ENCODE measurements at places on chromosomes 3 and 15.
A peak's percentile ranks its signal among the peaks of the same experiment; 100 is the strongest.

DNA sequence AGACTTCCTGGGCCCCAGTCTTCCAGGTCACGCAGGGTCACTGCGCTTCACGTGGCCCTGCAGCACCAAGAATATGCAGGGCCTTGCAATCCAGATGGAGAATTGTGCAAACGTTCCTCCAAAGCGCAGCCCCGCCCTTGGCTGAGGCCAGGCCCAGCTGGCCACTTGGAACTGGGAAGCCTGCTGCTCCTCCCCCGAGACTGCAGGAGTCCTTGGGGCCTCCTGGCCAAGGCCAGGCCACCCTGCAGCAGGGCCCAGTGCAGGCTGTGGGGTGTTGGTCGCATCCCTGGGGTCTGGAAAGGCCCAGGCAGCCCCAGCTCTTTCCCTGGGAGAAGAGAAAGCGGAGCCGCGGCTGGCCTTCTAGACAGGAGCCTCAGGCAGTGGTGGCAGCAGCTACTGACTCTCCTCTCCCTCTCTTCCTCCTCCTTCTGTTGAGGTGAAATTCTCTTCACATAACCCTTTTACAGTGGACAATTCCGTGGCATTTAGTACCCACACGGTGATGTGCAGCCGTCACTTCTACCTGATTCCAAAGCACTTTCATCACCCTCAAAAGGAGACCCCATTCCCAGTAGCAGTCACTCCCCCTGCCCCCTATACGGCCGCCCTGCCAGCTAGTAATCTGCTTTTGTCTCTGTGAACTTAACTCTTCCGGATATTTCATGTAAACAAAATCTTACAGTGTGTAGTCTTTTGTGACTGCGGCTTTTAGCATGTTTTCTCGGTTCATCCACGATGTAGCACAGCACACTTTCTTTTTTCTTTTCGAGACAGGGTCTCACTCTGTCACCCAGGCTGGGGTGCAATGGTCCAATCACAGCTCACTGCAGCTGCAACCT, 103.9 kb downstream of the TMEM266 start:
- no peak for DNase-seq

GRCh38 chr3:142180761-142181362, 31.5 kb upstream of the TFDP2 start:
- no peak for DNase-seq

- DNase-seq: no peak
Observed at GRCh38 chr15:31609258-31609681, 282.6 kb downstream of the KLF13 start.

DNA sequence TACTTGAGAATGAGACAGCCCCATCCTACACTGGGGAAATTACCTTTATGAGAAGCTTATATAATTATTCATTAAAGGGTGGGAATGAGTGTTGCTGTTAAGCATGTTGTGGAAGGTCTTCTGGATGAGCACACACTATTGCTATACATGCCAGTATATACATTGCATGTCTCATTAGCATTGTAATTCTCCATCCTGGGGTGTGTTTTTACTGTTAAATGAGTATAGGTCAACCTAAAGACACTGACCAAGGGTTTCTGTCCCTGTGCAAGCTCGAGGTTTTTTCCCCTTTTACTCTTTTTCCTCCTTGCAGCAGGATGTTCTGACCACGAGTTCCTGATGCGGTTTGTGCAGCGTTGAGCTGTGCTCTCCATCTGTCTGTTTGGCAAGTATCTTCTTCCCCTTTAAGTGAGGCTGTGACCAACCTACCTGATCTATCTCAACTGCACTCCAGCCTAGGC, 7.2 kb upstream of the IVD start:
- DNase-seq: no peak

DNA sequence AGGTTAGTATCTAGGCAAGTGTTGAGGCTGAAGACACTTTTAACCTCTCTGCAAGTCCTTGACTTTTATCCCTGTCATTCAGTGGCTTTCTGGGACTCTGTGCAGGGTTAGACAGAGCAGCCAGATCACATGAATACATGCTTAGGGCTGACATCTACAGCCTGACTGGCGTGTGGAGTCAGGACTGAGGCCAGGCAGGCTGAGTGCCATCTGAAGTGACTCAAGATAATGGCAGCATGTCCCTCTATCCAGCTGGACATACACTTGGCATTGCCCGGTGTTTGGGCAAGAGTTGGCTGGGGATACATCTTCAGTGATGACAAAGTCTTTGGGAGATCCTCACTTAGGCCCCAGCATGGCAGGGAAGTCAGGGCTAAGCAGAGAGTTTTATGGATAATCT, 22.4 kb downstream of the DUOX2 start:
- DNase-seq: no peak

DNA sequence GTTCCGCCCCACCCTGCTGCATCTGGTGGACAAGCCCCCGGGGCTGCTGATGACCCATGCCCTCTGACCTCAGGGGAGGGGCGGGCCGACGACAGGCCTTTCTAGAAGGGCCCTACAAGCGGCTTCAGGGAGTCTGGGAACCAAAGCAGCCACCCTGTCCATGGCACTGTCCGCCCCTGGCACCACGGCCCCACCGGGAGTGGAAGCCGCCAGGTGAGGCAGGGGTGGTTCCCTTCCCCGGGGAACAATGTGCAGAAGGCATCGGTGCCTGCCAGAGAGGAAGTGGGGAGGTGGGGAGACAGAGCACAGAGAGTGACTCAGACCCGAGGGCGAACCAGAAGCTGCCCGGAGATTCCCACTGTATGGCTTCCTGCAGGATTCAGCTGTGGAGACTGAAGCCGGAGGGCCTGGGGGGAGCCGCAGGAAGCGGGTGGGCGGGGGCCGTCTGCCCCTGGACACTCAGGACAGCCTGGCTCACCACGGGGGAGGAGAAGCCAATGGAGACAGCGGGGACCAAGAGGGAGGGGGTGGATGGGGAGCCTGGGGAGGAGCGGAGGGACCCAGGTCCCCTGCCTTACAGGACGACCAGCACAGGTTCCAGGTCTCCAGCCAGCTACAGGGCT, 134.0 kb downstream of the TPRA1 start:
- no peak for DNase-seq

GRCh38 chr3:99670556-99670950, 32.2 kb downstream of the COL8A1 start:
- no peak for DNase-seq

- DNase-seq: no peak
Observed at GRCh38 chr15:34373951-34374350, 7.0 kb upstream of the LPCAT4 start.

DNA sequence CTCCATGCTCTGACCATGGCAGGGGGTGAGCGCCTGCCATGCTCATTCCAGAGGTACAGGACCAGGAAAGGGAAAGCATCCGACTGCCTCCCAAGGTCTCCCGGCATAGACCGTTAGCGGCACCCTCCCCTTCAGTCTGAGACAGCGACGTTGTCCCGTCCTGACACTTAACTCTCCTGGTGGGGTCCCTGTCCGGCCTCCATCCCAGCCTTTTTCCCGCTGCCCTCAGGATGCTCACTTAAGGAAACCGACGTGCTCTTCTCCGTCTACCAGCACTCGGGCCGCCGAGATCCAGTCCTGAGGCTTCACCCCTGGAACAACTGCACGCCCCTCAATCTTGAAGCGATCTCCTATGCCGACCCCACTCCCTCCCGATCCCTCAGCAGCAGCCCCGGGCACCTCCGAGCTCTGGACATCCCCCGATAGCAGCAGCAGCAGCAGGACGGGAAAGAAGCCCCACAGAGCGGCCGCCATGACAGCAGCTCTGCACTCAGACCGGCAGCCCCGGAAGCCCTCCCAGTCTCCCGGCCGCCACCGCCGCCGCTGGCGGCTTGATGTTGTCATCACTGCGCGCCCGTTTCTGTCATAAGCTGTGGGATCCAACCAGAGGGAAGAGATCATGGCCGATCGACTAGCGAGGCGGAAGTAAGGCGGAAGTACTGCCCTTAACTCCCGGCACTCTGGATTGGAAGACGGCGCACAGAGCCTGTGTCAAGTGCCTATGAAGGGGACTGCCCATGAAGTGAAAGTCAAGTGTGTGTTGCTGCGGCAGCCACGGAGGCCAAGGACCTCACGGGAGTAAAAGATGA, at the start of the genes EMC7 and PGBD4:
Gene EMC7, minus strand, starts transcription at position 497 of the 809 bp plus-strand sequence. Its CDS starts 23 bp downstream, at position 474.
Gene PGBD4, plus strand, starts transcription at position 718 of the 809 bp plus-strand sequence. CDS start 449 bp downstream, outside the sequence.
- DNase-seq: peak; percentile 98

DNA sequence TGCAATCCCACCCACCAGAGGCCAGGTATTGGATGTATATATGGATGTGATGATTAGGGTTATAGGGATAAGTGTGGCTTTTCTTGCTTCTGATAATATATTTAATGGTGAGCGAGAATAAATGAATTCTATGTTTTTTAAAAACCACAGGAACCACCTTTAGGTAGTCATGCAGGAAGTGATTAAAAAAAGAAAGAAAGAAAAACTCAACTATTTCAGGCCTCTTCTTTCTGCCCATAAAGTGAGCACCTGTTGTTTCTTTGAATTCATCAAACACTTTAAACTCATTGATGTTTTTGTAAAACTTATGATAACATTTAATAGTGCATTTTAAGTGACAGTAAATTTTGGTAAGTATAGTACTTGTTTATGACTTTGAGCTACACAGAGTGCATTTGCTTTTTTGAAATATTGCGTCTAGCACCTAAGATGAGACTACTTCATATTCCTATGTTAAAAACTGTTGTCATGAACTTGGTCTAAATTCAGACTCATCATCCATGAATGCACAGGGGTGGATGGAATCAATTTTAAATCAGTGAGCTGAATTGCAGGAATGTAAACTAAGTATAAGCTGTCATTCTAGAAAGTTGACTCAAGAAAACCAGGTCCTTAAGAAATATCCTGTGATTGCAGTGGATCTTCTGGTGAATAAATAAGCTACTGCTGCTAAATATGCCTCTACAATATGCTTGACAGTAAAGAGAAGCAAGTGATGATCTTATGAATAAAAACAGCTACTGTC, 764.4 kb upstream of the NECTIN3 start:
- DNase-seq: no peak

DNA sequence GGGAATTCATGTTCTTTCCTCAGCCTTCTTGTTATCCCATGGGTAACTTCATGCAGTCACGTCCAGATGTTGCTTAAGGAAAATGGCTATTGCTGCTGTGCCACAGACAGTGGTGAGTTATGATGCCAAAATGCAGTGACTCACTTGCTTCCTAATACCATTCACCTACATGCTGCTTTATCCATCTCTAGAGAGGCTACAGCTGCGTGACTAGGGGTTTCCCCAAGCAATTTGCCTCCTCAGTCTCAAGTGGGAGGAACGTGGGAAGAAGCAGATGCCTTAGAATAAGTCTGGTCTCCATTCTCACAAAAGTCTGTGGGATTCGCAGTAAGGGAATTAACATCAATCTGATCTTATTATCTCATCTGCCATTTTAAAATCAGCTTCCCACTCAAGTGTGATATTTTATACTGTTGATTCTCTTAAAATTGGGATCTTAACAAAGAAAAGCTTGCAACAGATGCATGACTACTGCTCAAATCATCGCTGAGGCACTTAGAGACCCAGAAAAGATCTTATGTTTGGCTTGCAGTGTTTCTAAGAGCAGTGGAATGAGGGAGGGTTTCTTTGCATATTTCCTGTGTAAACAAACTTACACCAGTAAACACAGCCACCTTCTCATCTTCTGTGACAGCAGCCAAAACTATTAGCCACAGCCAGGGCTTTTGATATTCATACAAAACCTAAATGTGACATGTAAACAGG, 62.0 kb upstream of the ACP3 start:
- no peak for DNase-seq

- DNase-seq: no peak
Observed at GRCh38 chr3:11349446-11349845, 77.2 kb downstream of the ATG7 start.

DNA sequence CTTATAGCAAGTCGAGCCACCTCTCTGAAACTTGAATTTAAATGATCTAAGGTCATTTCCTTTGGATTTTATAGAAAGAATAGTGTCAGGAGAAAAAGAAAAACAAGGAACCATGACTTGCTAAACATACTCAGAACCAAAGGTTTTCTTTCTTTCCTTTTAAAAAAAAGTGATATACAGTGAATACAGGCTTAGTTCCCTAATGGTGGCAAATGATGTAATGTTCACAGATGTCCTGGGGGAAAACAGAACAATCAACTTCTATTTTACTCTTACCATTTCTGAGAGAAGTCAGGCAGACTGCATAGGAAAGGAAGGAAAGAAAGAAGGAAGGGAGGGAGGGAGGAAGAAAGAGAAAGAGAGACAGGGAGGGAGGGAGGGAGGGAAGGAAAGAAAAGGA, 56.5 kb downstream of the ST6GAL1 start:
- DNase-seq: no peak

DNA sequence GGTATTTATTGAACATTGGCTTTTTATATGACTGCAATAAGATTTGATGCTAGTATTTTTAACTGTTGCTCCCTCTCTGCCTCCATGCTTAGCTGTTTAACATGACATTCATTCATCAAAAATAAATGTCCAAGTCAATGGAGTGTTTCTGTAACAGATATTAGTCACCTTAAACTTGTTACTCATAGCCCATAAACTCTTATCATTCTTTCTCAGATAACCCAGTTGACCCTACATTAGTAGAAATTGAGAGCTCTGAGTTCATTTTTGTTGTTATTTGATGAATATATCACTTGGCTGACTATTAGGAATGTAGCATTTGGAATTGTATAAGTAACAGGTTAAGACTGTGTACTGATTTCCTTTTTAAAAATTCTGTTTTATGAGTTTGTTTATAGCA, 201.1 kb downstream of the UBE2E2 start:
- no peak for DNase-seq

DNA sequence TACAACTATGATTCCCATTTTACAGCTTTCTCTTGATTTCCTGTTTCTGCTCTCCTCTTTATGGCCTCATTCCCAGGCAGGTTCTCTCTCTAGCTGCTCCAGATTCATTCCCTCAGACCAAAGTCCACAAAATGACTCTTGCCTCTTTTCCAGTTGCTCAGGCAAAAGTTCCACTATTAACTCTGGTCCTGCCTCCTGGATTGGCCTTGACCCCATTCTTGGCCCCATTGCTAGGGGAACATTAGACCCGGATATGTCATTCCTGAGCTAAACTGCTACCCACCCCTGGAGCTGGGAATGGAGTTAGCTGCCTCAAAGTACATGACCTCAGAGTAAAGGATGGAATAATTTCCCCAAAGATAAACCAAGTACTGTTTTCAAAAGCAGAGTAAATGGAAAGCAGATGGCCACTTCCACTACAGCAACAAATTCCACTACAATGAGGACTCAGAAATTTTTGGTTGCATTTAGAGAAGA, 73.0 kb upstream of the GAP43 start:
- DNase-seq: no peak

GRCh38 chr3:195838714-195839113, 27.0 kb upstream of the MUC4 start:
- DNase-seq: no peak

- no peak for DNase-seq
Observed at GRCh38 chr3:123584284-123584987, 417 bp downstream of the HACD2 start.

DNA sequence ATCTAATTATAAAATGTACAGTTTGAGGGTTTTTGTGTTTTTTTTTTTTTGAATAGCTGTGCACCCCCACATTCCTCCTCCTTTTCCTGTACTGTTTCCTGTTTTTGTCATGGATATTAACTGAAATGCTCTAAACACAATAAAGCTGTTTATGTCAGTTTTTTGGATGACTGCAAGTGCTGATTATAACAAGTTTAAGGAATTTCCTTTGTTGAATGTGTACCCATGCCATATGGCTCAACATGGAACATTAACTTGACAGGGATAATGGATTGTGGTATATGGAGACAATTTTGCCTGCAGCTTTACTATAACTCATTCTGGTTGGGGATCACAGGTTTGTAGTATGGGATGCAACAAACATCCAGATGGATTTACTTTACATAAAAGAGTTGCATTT, 216.4 kb downstream of the TCF12 start:
- DNase-seq: no peak
